Activated CD4-positive, CD25-positive, alpha-beta regulatory T cell (primary cell): ENCODE measurements at places on chromosomes 4 and X.

- no peak for DNase-seq
These were observed 84.7 kb downstream of the CRMP1 start for GRCh38 chr4:5808081-5808741.

- no peak for DNase-seq
These were observed 421.2 kb downstream of the GASK1B start for GRCh38 chr4:157751631-157752030.

DNA sequence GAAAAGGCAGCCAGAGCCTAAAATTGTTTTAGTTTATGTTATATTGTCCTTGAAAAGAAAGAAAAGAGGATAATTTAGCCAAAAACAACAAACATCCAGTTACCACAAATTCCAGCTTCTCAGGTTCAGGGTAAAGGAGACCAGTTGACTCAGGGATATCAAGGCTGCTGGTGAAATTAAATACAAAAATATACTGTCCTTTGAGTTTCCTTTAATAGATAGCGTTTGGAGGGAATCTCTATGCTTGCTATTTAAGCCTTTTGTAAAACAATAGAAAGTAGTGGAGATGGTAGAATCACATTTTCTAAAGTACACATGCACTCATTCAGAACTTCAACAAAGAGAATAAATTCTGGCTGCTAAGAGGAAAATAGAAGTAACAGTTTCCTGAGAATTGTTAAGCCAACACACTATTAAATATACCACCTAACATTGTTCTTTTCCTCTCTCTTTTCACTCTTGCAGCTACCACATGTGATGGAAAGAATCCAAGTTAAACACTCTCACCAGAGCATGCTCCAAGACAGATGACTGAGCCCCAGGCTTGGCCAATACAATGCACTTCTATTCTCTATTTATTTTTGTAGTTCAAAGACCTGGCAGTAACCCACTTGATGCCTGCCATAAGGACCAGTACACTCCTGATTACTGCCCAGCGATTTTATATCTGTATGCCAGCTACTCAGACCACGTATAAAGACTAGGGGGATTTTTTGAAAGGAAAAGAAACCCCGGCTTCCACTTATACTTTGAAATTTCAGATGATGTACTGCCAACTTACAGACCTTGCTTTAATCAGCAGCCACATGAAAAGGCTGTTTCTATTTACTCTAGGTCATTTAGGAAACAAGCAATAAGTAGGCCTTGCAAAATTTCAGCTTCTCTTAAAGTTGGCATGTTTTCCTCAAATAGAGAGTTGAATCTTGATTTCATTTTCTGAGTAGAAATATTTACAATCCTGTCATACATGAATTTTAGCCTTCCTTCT, 756.9 kb downstream of the FAT4 start:
- DNase-seq: no peak

DNA sequence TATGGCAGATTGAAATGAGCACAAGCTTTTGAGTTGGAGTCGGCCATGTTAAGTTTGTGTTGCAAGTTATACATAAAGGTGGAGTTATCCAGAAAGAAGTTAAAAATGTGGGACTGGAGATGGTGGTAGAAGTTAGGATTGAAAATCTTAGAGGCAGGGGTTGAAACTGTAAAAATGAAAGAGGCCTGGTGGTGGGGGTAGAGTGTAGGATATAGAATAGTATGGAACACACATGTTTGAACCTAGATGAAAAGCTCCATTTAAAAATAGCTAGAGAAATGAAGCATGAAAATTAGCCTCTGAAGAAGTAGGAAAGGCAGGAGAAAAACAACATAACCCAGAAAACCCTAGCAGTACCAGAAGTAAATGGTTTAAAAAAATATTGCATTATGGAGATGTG, 131.8 kb upstream of the ENPEP start:
- DNase-seq: no peak

DNA sequence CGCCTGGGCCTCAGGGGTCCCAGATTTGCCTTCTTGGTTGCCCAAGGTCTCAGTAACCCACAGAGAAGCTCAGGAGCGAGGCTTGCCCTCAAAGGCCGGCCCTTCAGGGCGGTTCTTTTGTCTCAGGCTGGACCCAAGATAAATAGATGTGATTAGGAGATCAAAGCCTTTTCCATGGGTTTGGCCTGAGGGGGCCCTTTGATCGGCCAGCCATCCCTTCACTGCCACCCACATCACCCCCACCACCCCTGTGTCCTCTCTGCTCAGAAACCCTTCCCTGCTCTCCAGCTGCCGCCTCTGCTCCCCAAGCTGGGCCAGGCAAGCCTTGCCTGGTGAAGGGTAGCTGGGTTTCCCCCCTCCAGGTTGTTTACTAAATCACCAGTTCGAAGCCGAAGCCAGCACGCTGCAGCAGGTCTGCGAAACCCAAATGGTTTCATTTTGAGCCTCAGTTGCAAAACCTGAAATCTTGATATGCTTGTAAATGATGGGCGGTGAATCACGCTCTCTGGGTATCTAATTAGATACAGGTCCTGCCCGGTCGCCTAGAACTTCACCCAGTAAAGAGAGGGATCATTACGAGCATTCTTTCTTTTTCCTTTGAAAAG, 202.6 kb upstream of the BCOR start:
- DNase-seq: no peak

- no peak for DNase-seq
These were observed at the start of gene MUC7 for GRCh38 chr4:70471897-70472296. MUC7 (plus strand) TSS chr4:70472197; CDS start chr4:70474022, 1,825 bp downstream.

DNA sequence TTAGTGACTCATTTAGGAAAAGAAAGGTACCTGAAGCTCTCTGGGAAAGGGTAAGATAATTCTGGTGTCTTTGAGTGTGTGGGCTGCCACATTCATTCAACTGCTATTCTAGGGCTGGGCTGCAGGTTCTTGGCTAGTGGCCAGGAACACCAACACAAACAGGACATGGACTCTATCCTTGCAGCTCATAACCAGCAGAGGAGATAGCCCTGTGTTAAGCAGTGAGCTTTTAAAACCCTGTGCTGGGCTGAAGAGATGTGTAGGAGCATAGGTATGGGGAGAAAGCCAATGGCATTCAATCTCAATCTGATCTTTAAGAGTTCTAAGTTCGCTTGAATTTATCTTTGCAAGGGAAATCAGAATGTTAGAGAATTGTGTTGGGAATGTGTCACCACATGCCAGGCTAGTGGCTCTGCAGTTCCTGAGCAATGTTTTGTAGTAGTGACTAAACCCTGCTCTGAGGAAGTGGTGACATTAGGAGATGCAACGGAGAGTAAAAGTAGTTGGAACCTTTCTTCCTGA, 39.2 kb downstream of the SGMS2 start:
- no peak for DNase-seq
